ENCODE measurements at places on chromosomes 3 and 15. TPM values are rescaled to one million over a fixed set of nuclear protein-coding genes. Genes with fewer than 3 reads are reported as not detected.

GRCh38 chr15:38826880-38827279 is 262.3 kb upstream of the RASGRP1 start:
- DNase-seq = no peak

DNA sequence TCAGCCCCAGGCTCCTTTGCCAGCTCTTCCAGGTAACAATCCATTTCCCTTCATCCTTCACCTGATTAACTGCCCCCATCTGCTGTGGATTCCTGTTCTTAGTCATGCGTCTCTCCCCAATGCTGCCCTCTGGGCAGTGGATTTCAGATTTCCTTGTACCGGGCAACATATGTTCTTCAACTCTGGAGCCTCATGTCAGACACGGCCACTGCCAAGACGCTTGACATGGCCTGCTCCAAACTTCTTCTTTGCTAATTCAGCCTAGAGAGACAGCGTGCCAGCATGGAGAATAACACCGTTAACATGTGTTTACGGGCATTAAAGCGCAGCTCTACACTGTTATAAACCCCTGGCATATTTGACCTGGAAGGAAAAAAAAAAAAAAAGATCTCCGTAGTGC is 1035.1 kb upstream of the NR2F2 start:
- DNase-seq = no peak

GRCh38 chr15:100261302-100262240 is 80.2 kb downstream of the ADAMTS17 start:
- DNase-seq = no peak

DNA sequence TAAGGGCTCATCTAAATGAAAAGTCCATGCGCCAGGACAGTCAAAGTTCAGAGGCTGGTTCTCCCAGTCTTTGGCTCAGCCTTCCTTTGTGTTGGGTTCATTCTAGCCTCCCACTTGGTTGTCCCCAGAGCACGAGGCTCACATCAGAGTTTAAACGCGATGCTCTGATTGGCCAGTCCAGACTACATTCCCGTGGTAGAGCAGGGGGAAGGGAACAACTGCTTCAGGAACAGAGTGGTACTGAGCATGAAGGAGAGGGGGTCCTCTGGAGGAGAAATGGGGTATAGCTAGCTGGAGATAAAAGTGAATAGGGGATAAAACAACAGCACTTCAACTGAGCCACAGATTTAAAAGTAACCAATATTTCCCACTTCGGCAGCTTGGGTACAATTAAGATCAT is 32.2 kb downstream of the ANAPC13 start:
- no peak for DNase-seq

DNA sequence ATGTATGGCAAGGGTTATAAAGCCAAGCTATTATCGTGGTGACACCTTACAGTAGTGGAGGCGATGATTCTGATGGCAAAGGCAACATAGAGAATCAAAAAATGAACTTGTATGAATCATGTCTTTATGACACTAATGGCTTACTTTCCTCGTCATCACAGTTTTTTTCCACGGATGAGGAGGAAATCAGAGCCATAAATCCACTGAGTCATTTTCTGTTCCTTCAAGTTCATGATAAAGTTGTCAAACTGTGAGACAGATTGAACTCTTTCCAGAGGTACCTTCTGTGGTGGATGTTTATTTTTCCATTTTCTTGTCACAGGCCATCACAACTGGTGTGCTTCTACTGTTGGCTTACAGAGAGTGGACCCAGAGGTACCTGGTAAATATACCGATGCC is 8.5 kb downstream of the TMEM212 start:
- DNase-seq = no peak

- no peak for DNase-seq
These were observed 64.2 kb downstream of the TBC1D5 start for GRCh38 chr3:17678116-17678741.

GRCh38 chr15:93932164-93932776 is 299.1 kb upstream of the MCTP2 start:
- no peak for DNase-seq

GRCh38 chr3:52053307-52054304 is 2.8 kb downstream of the DUSP7 start:
- DNase-seq = no peak

GRCh38 chr3:160613661-160614060 is 48.3 kb upstream of the KPNA4 start:
- no peak for DNase-seq

GRCh38 chr3:67497746-67498145 is 156.7 kb downstream of the SUCLG2 start:
- no peak for DNase-seq

DNA sequence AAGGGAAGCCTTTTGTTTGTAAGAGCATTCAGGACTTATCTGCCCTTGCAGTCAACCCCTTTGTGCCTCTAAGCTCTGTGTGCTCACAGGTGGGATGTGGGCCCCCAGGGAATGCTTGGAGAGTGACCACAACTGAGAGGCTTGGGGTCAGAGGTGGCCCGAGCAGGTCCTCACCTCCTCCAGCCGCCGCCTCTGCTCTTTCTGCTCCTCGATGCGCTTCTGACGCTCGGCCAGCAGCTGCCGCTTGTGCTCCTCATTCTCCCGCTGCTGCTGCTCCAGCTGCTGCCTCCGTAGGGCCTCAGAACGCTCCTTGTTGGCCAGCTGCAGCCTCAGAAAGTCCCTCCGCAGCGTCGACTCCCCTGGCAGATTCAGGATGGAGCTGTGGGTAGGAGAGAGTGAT is 130.8 kb upstream of the SLC2A2 start:
- no peak for DNase-seq

DNA sequence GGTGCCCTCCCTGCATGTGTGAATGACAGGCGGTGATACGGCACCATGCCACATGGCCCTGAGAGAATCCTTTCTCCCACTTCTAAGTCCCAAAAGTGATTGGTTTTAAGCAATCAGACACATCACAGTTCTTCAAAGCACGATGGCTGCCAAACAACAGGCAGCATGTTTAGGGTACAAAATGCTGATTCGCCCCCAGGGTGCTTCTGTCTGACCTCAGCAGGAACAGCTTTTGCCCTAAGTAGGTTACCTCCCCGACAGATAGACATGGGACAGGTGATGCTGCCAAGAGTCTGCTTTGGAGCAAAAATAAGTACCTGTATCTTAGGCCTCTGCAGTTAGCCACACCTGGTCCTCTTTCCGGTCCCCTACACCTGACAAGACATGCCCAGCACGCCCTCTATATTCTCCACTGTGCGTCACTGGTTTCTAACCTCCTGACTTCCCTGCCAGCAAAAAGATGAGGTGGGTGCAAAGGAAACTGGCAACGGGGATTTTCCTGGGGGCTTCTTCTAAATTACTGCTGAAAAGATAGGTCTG is 549.8 kb downstream of the FOXP1 start:
- DNase-seq = no peak

GRCh38 chr15:39491886-39492490 is 88.9 kb upstream of the THBS1 start:
- DNase-seq = no peak

GRCh38 chr15:74799856-74800558 is 12.6 kb upstream of the LMAN1L start:
- DNase-seq = peak; percentile 59

DNA sequence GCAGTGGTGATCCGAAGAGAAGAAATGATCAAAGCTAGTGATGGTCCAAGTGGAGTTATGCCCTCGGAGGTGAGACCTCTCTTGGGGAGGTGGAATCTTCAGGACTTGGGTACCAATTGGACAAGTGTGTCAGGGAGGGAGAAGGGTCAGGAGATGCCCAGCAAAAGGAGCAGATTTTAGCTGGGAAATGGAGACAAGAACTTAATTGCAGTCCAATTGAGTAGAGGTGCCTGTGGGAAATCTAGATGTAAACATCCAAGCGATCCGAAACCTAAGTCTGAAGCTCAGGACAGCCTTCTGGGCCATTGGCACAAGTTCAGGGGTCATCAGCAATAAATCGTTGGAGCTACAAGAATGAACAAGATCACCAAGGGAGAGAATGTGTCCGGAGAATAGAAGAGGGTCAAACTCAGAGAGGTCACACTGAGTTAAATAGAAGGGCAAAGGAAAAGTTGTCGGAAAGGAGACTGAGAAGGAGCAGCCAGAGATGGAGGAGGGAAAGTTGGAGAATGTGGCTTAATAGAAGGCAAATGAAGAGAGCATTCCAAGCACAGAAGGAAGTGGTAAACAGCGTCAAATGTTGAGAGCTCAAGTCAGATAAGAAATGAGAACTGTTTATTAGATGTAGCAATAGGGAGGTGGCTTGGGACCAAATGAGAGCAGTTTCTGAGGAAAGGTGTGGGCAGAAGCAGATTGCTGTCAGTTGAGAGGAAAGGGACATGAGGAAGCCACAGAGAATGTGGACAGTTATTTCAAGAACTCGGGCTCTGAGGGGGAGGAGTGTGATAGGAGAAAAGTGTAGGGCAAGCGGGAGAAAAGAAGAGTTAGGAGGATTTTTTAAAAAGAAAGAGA is 64.2 kb upstream of the FNDC3B start:
- DNase-seq = no peak

- no peak for DNase-seq
These were observed 78.5 kb downstream of the KBTBD8 start for GRCh38 chr3:67076607-67077006.

- DNase-seq = no peak
These were observed 129.3 kb downstream of the IQCH start for GRCh38 chr15:67383899-67384298.

GRCh38 chr3:51700403-51700802 is 6.5 kb upstream of the GRM2 start:
- DNase-seq = no peak

DNA sequence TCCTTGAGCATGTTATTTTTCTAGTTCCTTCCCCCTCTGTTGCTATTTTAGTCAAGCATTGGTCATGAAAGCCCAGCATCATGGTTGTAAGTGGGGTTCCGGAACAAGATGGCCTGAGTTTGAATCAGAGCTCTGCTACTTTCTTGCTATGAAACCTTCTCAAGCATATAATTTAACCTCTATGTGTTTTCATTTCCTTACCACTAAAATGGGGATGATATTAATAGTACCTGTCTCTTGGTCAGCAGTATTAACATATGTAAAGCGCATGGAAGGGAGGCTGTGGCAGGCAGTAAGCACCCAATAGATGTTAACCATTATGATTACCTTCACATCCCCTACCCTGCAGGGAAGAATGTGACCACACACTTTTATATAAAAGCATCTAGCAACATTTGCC is 14.3 kb upstream of the SPRED1 start:
- no peak for DNase-seq

GRCh38 chr3:73781541-73781940 is 156.8 kb upstream of the PDZRN3 start:
- no peak for DNase-seq

DNA sequence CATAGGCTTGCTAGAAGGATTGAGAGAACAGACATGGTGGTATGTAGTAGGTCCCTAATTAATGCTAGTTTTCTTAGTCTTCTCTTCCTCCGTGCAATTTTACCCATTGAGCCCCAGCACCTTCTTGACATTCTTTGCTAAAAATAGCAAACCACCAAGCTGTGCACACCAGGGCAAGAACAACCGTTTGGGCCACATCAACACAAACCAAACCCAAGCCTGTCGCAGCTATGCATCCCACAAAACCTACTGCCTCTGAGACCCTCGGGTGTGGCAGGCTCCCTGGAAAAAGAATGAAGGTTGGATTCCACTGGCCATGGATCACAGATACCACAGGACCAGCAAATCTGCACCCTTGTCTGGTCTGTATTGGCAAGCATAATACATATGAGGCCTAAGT is 27.1 kb downstream of the HEG1 start:
- DNase-seq = no peak

DNA sequence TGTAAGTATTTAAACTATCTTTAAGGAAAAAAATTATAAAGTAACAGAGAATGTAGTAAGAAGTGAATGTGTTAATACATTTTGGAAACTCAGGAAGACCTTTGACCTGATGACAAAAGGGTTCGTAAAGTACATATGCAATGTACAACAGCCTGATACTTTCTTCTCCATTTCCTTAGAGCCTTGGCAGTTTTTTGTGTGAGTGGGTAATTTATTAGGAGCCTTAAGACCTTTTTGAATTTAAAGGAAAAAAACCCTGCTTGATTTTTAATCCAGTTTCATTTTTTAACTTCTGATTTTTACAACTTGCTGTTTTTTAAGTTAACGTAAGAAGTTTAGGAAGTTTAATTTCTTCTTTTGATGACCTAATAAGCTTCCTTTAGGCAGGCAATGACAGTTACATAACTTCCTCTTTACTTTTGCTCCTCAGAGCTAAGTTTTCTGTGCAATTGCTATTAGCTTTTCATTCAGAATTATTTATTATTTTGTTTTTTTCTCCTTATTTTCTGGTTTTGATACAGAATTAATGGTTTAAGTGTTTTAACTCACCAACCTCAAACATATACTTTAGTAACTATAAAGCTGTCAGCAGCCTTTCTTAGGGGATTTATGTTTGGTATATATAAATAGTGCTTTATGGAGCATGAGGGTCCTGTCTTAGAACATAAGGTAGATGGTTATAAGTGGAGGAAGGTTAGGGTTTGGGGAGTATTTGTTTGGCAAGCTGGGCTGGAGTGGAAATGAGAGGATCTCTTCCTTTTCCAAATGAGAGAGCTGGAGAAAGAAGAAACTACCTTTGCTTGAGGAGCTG is 35.2 kb downstream of the ARMC8 start:
- DNase-seq = no peak

DNA sequence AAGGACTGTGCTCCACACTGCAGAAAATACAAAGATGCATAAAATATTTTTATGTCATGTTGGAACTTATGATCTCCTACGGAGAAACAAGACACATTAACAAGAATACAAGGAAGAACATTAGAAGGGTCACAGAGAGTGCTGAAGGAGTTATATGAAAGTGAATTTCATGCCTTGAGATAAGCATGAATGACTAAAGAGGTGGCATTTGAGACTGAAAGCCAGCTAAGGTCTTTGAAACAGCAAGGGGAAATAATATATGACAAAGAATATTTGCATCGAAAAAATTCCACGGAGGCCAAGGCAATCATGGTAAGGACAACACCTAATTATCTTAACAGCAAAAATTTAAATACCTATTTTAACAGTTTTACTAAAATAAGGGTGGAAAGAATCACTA is 12.5 kb downstream of the GSK3B start:
- no peak for DNase-seq

DNA sequence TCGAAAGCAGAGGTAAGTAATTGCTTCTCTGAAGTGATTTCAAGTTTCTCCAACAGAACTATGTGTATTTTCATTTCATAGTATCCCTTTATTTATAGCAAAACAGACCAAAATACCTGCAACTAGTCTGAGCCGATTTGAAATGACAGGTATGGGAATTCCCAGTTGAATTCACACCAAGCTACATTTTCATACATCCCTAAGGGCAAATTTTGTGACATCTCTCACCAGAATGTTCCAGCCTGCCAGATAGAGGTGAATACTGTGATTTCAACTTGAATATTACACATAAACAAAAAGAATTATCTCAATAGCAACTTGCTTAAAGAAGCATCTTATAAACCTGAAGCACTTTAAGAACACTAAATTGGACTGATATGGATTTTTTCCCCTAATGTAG is 235.7 kb downstream of the SLC9A9 start:
- DNase-seq = no peak

- no peak for DNase-seq
These were observed 73.0 kb downstream of the SUMF1 start for GRCh38 chr3:4394048-4394447.

PLCB2 gene
- total RNA-seq = 4.4 TPM

SH2D7 gene
- total RNA-seq = not detected

INKA1 gene
- 3.7 TPM for total RNA-seq

EPHA3 gene
- 57.7 TPM for total RNA-seq

RAF1 gene
- 139 TPM for total RNA-seq

ANKUB1 gene
- 0.36 TPM for total RNA-seq

APOD gene
- 5.2 TPM for total RNA-seq

GOLGA8T gene
- 0.64 TPM for total RNA-seq

SOX2 gene
- 59.1 TPM for total RNA-seq

WNT7A gene
- 5.4 TPM for total RNA-seq

AGTR1 gene
- 7.1 TPM for total RNA-seq
